Endodermal cell (in vitro differentiated cells): ENCODE measurements at places on chromosomes 1 and 21. TPM values are rescaled to one million over a fixed set of nuclear protein-coding genes. Genes with fewer than 3 reads are reported as not detected.

- no peak for DNase-seq
These were observed 239.5 kb downstream of the RYR2 start for GRCh38 chr1:237281481-237281880.

- peak; percentile 73 for DNase-seq
These were observed at the start of gene PRDM2 for GRCh38 chr1:13699936-13700520. Gene PRDM2 (plus strand): TSS chr1:13700188. CDS start chr1:13715606, 15,418 bp downstream.

- no peak for DNase-seq
These were observed 75.2 kb upstream of the TEKT2 start for GRCh38 chr1:36008546-36009197.

- no peak for DNase-seq
These were observed 142.5 kb downstream of the PRDM2 start for GRCh38 chr1:13842497-13842896.

DNA sequence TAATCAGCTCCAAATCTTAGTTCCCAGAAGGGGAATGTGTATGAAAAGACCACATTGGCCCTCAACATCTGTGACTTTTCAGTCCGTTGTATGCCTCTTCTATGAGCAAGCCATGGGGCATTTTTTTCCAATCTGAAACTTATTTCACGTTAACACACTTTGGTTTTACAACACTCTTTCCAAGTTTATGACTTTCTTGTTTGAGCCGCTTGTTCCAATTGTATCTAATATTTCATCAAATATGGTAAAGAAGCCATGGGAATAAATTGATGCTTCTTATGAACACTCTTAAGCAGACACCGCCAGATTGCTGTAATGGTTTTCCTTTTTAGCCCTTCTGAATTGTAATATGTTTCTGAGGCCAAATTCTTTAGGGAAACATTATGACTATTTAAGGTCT is 359.9 kb downstream of the HLX start:
- DNase-seq = no peak

DNA sequence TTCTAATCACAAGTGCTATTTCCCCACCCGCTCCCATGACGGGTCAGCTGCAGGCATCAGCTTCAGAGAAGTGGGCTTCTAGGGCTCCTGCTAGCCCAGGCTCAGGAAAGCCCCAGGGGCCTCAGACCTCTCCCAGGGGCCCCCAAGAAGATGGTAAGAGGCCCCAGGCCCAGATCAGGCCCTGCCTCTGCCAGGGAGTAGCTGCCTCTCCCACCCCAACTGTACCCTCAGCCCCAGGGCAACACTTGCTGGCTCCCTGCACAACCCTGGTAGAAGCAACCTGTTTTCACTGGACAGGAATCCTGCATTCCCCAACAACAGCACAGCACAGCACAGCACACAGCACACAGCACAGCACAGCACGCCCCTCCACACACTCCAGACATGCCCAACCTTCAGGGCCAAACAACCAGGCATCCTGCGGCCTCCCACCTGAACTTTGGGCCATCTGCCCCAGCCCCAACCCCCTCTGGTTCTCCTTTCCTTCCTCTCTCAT is 6.5 kb downstream of the BLACAT1 start:
- peak; percentile 75 for DNase-seq

DNA sequence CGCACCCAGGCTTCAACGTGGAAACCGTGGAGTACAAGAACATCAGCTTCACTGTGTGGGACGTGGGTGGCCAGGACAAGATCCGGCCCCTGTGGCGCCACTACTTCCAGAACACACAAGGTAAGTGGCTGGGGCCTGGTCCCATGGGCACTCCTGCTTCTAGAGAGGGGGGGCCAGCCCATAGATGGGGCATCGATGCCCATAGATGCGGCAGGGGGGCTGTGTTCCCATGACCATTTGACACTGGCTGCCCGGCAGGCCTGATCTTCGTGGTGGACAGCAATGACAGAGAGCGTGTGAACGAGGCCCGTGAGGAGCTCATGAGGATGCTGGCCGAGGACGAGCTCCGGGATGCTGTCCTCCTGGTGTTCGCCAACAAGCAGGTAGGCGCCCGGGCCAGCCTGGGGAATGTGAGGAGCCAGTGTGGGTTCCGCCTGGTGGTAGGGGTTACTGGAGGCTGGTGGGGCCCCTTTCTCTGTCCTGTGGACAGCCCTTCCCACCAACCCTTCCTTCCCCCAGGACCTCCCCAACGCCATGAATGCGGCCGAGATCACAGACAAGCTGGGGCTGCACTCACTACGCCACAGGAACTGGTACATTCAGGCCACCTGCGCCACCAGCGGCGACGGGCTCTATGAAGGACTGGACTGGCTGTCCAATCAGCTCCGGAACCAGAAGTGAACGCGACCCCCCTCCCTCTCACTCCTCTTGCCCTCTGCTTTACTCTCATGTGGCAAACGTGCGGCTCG is 5.6 kb downstream of the C1orf35 start:
- DNase-seq = peak; percentile 45

- no peak for DNase-seq
These were observed 74.9 kb upstream of the F3 start for GRCh38 chr1:94616506-94616905.

GRCh38 chr1:225849925-225850324 is 32.3 kb downstream of the TMEM63A start:
- no peak for DNase-seq

DNA sequence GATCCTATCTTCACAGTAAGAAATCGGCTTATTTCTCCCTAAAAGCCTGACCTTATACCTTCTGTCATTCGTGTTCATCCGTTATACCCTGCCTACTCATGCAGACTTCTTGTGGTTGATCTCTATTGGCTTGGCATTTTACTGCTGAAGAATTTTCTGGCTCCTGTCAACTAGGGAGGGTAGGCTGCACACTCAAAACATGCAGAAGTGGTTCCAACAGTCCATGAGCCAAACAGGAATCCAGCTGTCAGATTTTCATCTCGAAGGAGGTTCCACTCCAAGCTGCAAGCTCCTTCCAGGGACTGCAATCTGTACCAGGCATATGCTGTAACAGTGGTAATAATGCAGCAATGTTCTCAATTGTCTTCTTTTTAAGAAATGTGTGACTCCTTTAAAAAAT is 10.1 kb downstream of the DNAJC11 start:
- no peak for DNase-seq

GRCh38 chr1:183244466-183244865 is 58.4 kb downstream of the LAMC2 start:
- DNase-seq = no peak

TPTE gene
- not detected in 3 replicates for total RNA-seq

NDUFS5 gene
- 264 to 349 TPM (median 316 TPM) in 3 replicates for total RNA-seq

CA6 gene
- not detected in 3 replicates for total RNA-seq
